ENCODE measurements at places on chromosomes 7 and 10.

GRCh38 chr7:51038573-51038972, 255.9 kb upstream of the GRB10 start:
- no peak for DNase-seq

DNA sequence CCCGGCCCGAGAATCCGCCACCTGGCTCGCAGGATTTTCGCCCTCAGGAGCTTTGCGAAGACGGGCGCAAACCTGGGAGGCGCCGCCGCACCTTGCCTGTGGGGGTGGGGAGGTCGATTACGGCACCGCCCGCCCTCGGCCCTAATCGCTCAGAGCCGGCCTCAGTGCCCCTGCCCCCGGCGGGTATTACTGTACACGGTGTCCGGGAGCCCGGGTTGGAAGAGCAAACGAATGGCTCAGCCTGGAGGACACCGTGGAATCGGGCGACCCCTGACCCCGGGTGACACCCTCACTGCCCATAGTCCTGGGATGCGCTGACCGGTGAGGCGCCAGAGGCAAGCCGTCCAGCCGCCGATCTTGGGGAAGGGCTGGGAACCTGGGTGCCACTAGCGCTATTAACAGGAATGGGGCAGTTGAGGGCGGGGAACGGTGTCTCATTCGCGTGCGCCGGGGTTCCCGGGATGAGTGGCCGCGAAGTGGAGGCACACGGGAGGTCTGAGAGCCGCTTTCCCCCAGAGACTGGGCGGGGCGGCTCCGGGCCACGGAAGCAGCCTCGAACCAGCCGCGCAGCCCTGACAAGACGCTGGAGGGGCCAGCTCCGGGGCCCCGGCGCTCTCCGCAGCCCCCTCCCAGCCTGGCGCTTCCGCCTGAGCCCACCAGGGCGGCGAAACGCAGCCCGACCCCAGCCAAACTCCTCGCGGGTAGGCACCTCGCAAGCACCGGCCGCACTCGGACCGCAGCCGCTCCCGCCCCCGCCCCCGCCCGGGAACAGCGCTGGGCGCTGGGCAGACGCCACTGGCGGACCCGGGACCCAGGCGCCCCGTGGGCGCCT, 167.5 kb downstream of the NRF1 start:
- no peak for DNase-seq

DNA sequence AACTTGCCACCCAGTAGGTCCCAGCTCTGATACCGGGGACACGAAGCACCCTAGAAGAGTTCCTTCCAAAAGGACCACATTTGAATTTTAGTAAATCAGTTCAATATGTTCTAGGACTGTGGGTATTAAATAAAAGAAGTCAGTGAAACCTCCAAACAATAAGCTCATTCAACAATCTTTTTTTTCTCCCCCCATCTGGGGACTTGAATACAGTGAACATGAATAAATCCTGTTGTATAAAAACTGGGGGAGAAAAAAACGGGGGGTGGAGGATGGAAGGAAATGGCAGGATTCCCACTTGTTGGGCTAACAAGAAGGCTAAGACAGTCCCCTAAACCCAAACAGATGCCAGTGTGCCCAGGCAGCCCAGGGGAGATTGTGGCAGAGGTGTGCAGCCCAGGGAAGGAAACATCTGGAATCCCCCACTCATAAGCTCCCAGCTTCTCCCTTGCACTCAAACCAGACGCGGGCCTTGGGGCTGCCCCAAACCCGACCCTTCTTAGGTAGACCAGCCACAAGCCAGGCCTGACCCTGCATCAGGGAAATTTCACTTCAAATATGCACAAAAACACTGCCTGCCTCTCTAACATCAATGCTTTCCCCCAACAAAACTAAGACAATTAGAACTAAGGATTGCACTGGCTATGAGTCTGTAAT, 8.8 kb downstream of the AFAP1L2 start:
- DNase-seq = no peak

- DNase-seq = no peak
These were observed 327.1 kb downstream of the GLRX3 start for GRCh38 chr10:130463104-130463875.

- no peak for DNase-seq
These were observed 8.5 kb downstream of the FAM53B start for GRCh38 chr10:124735491-124736286.

DNA sequence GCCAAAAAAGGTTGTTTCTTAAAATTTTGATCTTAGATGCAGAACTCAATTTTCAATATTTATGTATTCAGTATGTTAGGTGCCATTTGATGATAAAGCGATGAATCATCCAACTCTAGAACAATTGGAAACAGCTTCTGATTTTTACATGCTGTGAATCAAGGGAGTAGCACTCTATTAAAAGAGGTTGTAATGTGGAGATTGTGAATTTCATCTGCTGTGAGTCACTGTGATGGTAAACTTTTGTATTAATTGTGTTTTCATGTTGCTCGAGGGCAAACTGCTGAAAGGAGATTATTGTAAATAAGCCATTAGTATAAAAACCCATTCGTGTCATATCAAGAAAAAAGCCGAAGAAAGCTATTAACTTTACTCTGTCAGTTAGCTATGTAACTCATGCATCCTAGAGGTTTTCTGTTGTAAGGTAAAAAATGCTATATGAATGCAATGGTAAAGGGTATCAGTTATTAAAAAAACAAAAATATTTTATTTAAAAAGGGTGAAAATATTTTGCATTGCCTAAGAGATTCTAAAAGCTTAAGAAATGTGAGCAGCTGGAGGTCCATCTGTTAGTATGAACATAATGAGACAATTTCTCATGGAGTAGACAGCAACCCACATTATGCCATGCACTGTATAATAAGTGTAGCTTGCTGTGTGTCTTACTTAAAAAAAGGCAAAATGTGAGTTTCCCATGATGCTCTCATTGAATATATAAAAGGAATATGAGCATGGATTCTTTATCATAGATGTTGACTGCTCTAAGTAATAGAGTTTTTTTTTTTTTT, 511.0 kb upstream of the PCDH15 start:
- no peak for DNase-seq

GRCh38 chr10:61629576-61629975, 33.2 kb upstream of the CABCOCO1 start:
- DNase-seq = no peak

- DNase-seq = no peak
These were observed at the start of gene TES for GRCh38 chr7:116210345-116211005. Gene TES (plus strand): TSS chr7:116210539. CDS start chr7:116210708, 169 bp downstream.

- no peak for DNase-seq
These were observed 152.9 kb upstream of the INHBA start for GRCh38 chr7:41855798-41856197.

DNA sequence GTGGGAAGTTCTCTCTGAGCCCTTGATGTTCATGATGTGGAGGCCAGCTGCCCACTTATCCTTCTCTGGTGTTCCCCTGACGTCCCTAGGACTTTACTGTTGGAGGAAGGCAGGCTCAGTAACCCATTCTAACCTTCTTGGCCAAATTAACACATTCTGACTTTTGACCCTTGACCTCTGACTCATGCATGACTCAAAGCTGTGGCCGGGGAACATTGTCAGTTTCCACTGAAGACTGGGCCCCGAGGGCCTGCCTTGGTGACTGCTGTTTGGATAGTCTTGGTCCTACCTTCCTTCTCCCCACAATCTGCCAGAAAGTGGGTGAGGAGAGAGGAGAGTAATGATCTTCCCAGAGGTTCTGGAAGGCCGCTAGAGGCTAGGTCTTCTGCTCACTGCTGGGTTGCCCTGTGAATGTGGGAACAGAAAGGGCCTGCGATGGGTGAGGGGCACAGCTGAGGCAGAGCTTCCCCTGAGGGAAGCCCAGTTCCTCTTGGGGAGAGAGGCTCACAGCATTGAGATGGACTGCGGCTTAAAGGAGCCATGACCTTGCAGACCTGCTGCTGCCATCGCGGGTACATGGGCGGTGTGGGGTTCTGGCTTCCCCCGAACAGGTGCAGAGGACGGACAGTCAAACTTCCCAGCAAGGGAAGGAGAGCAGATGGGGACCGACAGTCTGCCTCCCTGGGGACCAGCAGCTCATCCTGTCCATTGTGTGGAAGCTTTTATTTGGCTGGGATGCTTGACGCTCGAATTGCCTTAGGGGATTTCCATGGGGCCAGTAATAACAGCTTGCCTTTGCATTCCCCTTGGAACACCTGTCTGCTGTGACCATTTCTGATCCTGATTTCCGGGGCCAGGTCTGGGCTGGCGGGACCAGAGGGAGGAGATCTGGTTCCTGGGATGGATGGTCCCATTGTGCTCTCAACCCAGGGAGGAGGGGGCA, 43.8 kb downstream of the ADAMTS14 start:
- DNase-seq = peak; percentile 28
